ENCODE measurements at places on chromosomes 11 and 22. TPM values are rescaled to one million over a fixed set of nuclear protein-coding genes. Genes with fewer than 3 reads are reported as not detected.

MS4A7 gene
- not detected for total RNA-seq

DNA sequence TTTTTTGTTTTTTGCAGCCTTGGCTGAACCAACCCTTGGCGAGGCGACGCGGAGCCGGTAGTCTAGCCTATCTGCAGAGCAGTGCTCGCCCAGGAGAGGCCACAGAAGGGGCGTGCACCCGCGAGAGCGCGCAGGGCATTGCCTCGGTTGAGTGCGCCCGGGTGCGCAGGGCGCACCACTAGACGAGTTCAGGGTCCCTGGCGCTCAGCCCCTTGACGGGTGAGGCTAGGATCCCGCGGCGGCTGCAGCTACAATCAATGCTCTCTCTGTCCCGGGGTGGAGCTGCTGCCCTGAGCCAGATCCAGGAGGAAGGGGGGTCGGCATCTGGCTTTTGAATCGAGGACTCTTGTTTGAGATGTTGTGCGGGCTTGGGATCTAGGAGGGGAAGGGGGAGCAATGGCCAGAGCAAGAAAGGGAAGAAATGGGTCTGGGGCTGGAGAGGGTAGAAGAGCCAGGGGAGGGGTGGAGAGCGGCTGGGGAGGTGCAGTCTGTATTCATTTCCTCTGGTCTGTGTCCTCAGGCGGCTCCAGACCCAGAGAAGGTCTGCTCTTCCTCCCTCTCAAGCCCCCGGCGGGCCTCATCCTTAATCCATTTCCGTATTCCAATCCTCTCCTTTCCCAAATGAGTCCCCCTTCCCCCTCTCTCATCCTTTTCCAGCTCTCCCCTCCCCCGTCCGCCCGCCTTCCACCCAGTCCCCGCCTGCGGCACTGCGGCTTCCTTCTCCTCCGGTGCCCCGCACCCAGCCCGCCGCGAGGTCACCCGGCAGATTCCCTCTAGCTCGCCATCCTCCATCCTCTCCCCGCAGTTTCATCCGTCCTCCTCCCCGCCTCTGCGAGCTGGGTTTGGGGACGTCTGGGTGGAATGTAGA, 797 bp downstream of the THY1 start:
- no peak overlapping the region for H3K27ac ChIP-seq
- H3K4me1 ChIP-seq, result peaks cover 22% of the 10 kb centered on the region
- H3K27me3 ChIP-seq, result no peaks in the 10 kb centered on the region
- peak overlapping the region; percentile 95 for H3K4me3 ChIP-seq

GRCh38 chr11:35111161-35112055, 27.6 kb upstream of the CD44 start:
- no peak for DNase-seq
- H3K4me1 ChIP-seq, result no peaks in the 10 kb centered on the region
- H3K27me3 ChIP-seq, result no peaks in the 10 kb centered on the region

GRCh38 chr22:28402539-28402938, 277.1 kb downstream of the TTC28 start:
- no peaks in the 10 kb centered on the region for H3K27me3 ChIP-seq
- no peaks in the 10 kb centered on the region for H3K4me1 ChIP-seq
- H3K4me3 ChIP-seq, result no peak overlapping the region
- DNase-seq, result no peak
- no peaks in the 10 kb centered on the region for H3K36me3 ChIP-seq

DNA sequence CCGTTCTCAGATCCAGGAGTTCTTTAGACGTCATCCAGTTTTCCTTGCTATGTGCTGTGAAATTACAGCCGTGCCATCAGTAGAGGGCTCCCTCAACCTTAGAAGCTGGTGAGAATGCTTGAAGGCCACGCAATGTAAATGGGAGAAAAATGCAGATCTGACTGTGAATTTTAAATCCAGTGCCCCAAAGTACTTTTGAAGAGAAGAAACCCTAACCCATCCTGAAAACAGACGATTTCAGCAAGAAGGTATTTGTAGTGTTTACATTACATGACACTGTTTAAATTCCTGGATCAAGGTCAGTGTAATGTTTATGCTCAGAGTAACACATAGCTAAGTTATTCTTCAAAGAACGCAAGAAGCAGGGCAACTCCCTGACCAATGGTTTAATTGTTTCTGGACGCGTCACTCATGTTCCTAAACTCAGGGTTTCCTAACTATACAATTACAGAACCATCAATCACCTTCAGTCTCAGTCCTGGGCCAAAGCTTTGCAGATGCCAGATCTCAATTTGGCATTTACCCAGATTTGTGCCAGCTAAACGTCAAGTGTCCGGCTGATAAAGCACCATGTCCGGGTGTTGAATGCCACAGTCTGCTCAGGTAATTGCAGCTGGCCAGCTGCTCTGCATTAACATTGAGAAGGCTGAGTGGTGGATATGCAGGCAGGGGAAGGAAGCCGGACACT, 38.2 kb downstream of the ADAMTS8 start:
- DNase-seq, result no peak
- H3K4me1 ChIP-seq, result peaks cover 5% of the 10 kb centered on the region
- H3K36me3 ChIP-seq, result no peaks in the 10 kb centered on the region
- no peak overlapping the region for H3K27ac ChIP-seq
- no peak overlapping the region for H3K4me3 ChIP-seq

CBLIF gene
- total RNA-seq, result not detected

DNA sequence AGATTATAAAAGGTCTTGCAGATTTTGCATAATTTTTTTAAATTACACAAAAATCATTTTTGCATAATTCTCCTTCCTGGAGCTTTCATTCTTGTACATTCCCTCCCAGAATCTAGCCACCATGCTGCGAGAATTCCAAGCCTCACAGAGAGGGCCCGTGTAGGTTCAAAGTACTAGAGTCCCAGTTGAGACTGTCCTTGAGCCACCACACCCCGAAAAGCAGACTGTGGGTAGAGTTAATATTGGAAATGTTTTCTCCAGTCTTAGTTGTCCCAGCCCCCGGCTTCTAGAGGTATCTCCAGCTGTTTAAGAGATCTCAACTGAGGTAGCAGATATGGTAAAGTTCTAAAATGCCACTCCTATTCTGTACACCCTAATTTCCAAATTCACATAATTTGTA, 407.3 kb upstream of the ANO3 start:
- peaks cover 23% of the 10 kb centered on the region for H3K36me3 ChIP-seq
- H3K27me3 ChIP-seq, result no peaks in the 10 kb centered on the region
- no peak overlapping the region for H3K4me3 ChIP-seq
- no peaks in the 10 kb centered on the region for H3K4me1 ChIP-seq
- no peak overlapping the region for H3K27ac ChIP-seq

KCNK7 gene
- total RNA-seq, result 1.8 TPM

DNA sequence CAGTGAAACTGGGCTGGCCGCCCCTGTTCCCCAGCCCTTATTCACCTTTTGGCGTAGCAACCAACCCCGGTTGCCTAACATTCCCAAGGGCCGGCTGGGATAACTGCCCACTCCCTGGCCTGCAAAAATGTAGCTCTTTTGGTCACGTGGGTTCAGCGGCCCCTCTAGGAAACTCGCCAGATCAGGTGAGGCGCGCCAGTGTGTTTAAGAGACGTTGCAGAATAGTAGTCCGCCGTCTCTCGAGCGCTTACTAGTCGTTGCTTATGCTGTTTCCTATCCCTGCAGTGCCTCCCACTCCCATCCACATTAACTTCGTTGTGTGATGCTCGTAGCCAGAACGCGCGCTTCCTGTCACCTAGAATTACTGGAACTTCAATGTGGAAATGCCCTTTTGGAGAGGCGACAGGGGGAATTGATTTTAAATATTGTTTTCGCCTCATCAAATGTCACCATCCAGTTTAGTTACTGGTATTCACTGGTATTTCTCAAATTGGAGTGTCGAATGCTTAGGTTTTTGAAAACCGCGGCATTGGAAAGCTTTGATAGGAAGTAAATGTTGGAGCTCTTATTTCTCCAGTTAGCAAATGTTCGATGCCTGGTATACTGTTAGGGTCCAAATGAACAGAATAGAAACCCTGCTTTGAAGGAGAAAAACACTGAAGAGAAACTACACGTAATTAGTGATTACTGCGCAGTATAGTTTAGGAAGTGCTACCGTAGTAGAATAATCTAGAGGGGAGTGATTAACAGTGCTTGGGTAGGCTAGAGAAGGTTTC, 823 bp downstream of the CEP57 start:
- peaks cover 7% of the 10 kb centered on the region for H3K36me3 ChIP-seq
- no peaks in the 10 kb centered on the region for H3K27me3 ChIP-seq
- peak overlapping the region; percentile 95 for H3K4me3 ChIP-seq
- H3K4me1 ChIP-seq, result no peaks in the 10 kb centered on the region
- DNase-seq, result peak; percentile 66
- H3K27ac ChIP-seq, result peak overlapping the region; percentile 95

DNA sequence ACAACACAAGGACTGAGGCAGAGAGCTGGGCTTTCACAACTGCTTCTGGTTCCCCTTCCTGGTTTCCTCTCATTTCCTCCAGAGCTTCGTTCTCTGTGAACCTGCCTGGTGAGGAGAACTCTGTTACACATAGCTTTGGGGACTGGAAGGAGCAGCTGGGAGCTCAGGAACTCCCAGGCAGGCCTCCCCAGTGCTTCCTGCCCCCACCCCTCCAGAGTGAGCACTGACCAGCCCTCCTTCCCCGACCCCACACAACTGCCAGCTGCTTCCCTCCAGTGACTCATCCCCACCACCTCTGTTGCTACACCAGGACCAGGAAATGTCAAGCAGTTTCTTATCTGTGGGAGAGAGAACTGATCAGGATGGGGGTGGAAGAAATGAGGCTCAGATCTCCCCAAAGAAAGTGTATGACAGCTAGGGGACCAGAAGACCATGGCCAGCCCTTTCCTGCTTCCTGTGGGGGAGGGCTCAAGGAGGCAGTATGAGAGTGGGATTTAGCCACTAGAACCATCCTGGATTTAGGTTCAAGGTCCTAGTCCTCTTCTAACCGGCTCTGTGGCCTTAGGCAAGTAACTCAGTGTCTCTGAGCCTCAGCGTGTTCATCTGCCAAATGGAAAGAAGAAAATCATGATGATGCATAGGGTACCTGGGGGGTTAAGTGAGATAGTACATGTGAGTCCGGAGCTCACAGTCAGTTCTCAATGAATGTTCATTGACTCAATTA, 4.5 kb upstream of the TP53I11 start:
- peaks cover 12% of the 10 kb centered on the region for H3K4me1 ChIP-seq
- H3K27me3 ChIP-seq, result no peaks in the 10 kb centered on the region
- no peak overlapping the region for H3K27ac ChIP-seq
- H3K4me3 ChIP-seq, result peak overlapping the region; percentile 31
- no peak for DNase-seq

DNA sequence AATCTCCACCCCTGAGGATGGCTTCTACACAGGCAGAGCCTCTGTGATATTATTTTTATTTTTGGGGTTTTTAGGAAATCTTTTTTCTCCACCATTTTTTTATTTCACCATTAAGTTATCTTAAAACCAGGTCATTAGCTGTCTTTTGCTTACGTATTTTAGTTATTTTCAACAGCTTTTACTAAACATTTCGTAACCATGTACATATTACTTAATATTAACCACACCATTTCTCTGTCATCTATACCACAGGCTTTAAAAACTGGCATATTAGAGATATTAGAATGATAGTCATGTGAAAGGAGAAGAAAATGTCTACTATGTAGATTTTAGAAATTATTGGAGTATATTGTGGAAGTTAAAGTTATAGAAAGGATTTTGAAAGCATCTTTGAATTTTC, 37.4 kb downstream of the YAP1 start:
- DNase-seq, result no peak
- no peak overlapping the region for H3K4me3 ChIP-seq
- no peaks in the 10 kb centered on the region for H3K27me3 ChIP-seq
- no peak overlapping the region for H3K27ac ChIP-seq
- H3K4me1 ChIP-seq, result no peaks in the 10 kb centered on the region

GRCh38 chr11:33515347-33515746, 185.3 kb downstream of the C11orf91 start:
- no peak for DNase-seq
- H3K4me3 ChIP-seq, result no peak overlapping the region
- H3K36me3 ChIP-seq, result no peaks in the 10 kb centered on the region
- no peak overlapping the region for H3K27ac ChIP-seq
- H3K27me3 ChIP-seq, result no peaks in the 10 kb centered on the region
- H3K4me1 ChIP-seq, result no peaks in the 10 kb centered on the region

CRYBA4 gene
- 0.52 TPM for total RNA-seq

MFNG gene
- 2.0 TPM for total RNA-seq

- no peaks in the 10 kb centered on the region for H3K27me3 ChIP-seq
- no peaks in the 10 kb centered on the region for H3K4me1 ChIP-seq
- H3K36me3 ChIP-seq, result peaks cover 92% of the 10 kb centered on the region
- no peak overlapping the region for H3K4me3 ChIP-seq
Observed at GRCh38 chr11:67252831-67253239, 13.4 kb upstream of the GRK2 start.

WNT7B gene
- total RNA-seq, result 0.09 TPM

UBQLN3 gene
- total RNA-seq, result not detected
